ENCODE measurements at places on chromosomes 7 and 10.

GRCh38 chr7:1794888-1795542, 124.9 kb downstream of the ELFN1 start:
- peak; percentile 60 for DNase-seq

DNA sequence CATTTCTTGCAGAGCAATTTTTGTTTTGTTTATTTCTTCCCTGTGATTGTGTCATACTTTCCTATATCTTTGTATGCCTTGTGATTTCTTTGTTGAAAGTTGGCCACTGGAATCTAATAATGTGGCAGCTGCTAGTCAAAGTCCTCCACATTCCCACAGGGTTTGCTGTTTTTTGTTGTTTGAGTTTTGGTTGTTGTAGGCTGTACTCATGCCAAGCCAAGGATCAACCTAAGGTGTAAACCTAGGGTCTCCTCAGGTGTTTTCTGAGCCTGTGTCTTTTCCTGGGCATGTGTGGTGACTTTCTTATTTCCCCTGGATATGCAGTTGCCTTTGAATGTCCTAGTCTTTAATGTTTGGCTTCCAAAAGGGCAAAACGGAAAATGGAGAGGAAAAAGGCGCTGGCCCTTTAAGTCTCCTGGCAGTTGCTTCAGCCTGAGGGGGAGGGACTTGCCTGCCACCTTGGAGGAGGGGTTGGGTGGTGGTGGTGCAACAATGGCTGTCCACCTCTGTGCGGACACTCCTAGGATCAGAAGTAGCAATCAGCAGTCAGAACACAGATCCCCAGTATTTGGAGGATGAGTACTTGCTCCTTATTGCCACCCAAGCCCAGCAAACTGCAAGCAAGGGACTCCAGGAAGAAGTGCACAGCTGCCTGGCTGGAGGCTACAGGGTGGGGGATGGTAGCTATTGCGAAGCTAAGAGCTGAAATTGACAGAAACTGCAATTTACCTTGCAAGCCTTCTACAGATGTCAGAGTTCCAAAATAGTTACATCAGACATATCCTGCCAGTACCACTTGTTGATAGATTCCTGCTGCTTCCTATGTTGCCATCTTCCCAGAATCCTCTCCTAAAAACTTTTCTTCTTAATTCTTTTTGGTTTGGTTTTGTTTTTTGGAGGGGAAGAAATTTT, 5.6 kb upstream of the ZNF518A start:
- peak; percentile 38 for DNase-seq

- no peak for DNase-seq
Measured at GRCh38 chr7:21076054-21076453, 289.4 kb upstream of the SP8 start.

DNA sequence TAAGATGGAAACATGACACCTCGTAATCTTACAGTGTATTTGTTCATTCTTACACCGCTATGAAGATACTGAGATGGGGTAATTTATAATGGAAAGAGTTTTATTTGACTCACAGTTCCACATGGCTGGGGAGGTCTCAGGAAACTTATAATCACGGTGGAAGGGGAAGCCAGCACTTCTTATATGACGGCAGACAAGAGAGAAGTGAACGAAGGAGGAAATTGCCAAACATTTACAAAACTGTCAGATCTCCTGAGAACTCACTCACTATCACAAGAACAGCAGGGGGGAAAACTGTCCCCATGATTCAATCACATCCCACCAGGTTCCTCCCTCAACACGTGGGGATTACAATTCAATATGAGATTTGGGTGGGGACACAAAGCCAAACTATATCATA, 282.3 kb downstream of the HGF start:
- DNase-seq, result no peak

- DNase-seq, result no peak
Measured at GRCh38 chr7:29253225-29253624, 58.6 kb downstream of the CHN2 start.

DNA sequence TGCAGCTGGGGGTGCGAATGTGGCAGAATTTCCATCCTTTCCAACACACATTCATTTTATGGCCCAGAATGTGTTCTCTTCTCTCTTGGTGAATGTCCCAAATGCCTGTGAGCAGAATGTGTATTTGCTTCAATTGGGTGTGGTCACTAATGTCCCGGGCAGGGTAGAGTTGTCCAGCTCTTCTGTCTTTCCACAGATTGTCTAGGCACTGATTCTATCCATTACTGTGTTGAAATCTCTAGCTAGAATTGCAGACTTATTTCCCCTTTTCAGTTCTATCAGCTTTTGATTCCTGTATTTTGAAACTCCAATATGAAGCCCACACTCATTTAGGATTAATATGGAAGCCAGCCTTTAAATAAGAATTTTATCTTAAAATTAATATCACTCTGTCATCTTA, 14.0 kb upstream of the AKR1E2 start:
- DNase-seq, result no peak

GRCh38 chr10:77837248-77837924, 89.2 kb downstream of the DLG5 start:
- DNase-seq, result peak; percentile 38

Measured in hematopoietic multipotent progenitor cell treated with erythropoietin and hydrocortisone succinate and interleukin-3 and kit ligand, for 8 days (in vitro differentiated cells).